ENCODE measurements at places on chromosomes 5 and 9. TPM values are rescaled to one million over a fixed set of nuclear protein-coding genes. Genes with fewer than 3 reads are reported as not detected.

The FBN2 gene
- 303 TPM for total RNA-seq

The LCN2 gene
- total RNA-seq, result not detected

The HRCT1 gene
- total RNA-seq, result 7.8 TPM

The GZMA gene
- total RNA-seq, result not detected

The SPATA31D4 gene
- total RNA-seq, result not detected

The SLC25A2 gene
- 0.48 TPM for total RNA-seq

The PRRX2 gene
- 4.9 TPM for total RNA-seq

The OTP gene
- not detected for total RNA-seq

The IL4 gene
- total RNA-seq, result not detected

The EPB41L4B gene
- 4.1 TPM for total RNA-seq

The ST8SIA4 gene
- total RNA-seq, result 0.42 TPM

The RLN1 gene
- total RNA-seq, result not detected

The SPINK1 gene
- not detected for total RNA-seq

The GRXCR2 gene
- not detected for total RNA-seq

The ISL1 gene
- total RNA-seq, result not detected

The SLC6A19 gene
- not detected for total RNA-seq

The MEIKIN gene
- not detected for total RNA-seq

The LCN9 gene
- total RNA-seq, result 2.0 TPM

The ADAMTS6 gene
- total RNA-seq, result 20.0 TPM

The HK3 gene
- total RNA-seq, result not detected

The HTR4 gene
- not detected for total RNA-seq

The CCL27 gene
- not detected for total RNA-seq
